KG1 (cell line): ENCODE measurements at places on chromosomes 1 and 21.

DNA sequence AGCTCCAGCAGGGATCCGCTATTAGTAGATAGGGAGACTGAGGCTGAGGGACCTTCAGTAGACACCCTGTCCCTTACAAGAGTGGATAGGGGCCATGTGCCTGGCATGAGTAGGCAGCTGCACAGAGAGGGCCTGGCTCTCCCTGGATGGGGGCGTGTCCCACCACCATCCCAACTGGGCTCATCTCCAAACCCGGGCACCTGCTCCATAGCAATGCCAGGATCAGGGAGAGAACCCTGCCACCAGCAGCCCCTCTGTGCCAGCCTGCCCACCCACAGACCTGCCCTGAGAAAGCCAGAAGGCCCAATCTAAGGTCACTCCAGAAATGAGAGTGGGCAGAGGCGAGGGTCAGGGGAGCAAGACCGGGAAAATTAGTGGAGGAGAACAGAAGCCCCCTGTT is 121.3 kb downstream of the GRIK3 start:
- no peak for DNase-seq

- DNase-seq: no peak
Observed at GRCh38 chr21:39670701-39671100, 58.0 kb downstream of the B3GALT5 start.

DNA sequence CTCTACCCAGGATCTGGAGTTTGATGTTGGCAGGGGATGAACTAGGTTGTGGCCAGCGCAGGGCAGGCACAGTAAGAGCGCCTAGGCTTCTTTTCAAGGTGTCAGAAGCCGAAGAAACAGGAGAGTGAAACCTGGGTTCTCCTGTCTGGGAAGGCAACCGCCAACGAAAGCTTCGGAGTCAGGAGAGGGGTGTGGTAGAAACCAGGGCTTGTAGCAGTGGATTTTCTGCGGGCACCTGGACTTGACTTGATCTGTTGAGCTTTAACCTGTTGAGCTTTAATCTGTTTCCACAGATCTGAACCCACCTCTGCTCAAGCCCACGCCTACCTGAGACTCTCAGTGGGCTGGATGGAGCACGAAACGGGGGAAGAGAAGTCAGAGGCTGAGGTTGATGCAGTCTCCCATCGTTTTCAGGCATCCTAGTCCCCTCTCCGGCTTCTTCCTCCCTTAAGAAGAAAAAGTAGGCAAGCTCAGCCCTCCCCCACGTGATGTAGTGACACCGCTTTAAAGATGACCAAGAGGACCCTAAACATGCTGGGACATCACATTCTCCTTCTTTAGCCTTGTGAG is 9.3 kb downstream of the HLX start:
- no peak for DNase-seq

GRCh38 chr21:34830386-34831170 is 161.8 kb downstream of the CLIC6 start:
- DNase-seq: no peak

- no peak for DNase-seq
Observed at GRCh38 chr1:172827301-172827700, 168.4 kb downstream of the FASLG start.

DNA sequence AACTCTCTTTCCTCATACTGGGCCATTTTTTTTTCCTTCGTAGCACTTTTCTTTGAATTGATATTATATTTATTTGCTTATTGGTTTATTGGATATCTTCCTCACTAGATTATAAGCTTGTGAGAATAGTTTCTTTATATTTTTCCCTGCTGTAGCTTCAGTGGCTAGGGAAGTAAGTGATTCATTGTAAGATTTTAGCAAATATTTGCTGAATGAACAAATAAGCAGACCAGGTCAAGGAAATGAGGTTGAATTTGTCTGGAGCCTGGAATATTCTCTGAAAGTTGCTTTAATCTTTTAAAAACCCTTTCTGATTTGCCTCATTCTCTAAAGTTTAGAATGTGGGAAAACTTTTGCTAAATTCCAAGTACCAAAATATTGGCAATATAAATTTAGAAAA is 80.2 kb downstream of the RABGAP1L start:
- DNase-seq: no peak

GRCh38 chr1:57615956-57616355 is 192.1 kb upstream of the DAB1 start:
- DNase-seq: no peak

DNA sequence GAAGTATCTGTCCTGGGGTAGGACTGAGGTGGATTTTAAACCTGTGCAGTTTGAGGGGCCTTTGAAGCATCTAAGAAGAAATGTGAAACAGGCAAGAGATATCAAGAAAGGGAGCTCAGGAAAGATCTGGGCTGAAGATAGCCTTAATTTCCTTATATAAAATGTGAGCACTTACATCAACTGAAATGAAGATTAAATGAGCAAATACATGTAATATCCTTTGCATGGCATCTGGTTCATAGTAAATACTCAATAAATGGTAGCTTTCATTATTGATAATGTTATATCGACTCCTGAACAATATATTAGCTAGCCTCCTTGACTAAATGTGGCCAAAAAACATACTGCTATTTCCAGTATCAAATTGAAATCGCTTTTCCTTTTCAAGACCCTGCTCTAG is 2.5 kb downstream of the LIN9 start:
- no peak for DNase-seq

GRCh38 chr1:115547696-115548095 is 94.1 kb upstream of the VANGL1 start:
- DNase-seq: no peak

DNA sequence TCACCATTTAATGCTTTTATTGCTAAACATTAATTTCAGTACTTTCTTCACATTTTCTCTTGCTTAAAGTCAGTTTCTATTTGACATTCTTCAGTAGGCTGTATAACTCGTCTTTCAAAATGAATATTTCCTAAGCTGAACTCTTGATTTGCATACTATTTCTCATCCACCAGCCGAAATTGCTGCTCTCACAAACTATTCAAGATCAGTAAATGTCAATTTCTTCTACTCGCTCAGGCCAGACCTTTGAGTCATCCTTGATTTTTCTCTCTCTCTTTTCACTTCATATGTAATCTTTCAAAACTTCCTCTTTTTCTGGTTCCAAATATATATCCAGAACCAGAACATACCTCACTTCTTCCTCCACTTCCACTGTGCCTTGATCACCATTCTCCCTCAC is 990.0 kb downstream of the KCNT2 start:
- DNase-seq: no peak

DNA sequence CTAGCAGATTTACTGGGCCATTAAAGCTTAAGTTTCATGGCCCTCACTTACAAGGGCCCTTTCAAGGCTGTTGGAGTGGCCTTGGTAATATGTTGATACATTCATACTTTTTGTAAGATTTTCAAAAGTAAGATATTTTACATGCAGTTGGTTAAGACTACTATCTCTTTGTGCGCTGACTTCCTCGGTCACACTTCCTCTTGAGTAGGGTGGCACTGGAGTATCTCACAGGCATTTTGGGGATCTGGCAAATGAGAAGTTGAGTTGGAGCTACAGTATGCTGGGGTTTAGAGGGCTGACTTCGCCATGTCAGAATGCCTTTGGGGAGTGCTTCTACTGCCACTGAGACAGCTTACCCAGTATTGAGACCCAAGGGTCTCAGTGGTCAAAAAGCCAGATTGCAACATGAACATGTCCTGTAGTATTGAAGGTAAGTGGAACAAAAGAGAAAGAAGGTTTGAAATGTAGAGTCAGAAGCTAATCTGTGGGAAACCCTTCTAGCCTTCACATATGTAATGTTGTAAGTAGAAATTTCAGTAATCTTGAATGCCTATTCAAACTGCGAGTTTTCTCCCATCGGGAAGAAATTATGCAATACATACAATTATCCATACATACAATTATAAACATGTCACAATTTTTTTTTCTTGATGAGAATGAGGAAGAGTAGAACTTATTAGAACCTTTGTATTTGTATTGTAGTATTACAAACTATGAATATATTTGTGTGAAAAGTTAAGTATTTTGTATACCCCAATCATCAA is 32.3 kb upstream of the RALGPS2 start:
- DNase-seq: no peak

GRCh38 chr1:214066936-214067335 is 79.2 kb downstream of the PROX1 start:
- no peak for DNase-seq

- no peak for DNase-seq
Observed at GRCh38 chr1:98556521-98557158, 104.9 kb upstream of the SNX7 start.

DNA sequence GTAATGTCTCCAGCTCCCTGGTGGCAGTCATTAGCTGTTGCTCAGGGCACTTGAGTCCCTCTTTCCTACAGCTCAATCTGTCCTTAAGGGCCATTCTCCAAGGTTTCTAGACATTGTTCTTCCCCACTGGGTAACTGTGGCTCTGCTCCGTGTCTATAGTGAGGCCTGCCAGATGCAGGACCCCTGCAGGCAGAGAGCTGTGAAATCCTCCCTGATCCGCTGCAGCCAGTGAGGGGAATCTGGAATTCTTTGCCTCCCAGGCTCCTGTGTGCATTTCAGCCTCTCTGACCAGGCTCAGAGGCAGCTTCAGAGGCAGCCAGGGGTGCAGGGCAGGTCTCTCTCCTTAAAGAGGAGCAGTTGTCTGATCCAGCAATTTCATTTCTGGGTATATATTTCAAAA is 14.4 kb upstream of the IGSF21 start:
- no peak for DNase-seq

DNA sequence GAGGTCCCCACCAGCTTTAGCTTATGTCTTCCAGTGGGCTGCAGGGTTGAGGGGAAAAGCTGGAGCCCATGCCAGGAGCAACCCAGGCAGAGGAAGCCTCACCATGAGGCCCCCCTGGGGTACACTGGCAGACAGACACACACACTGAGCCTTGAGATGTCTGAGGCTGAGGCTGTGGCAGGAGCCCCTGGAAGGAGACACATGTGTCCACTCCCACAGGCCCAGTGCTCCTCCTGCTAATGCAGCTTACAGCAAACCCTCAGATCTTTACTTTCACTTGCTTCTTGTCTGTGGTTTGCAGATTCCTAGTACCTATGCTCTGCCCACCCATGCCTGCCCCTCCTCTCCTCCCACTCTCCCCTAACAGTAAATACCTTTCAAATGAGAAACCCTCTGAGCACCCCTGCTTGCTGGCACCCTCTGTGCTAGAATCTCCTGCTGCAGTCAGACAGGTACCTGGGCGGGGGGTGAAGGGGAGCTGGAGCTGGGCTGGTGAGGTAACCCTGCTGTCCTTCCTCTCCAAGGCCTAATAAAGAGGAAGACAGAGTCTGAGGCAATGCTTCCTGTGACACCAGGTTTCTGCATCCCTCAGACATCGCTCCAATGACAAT is 63.4 kb upstream of the NEK2 start:
- no peak for DNase-seq
